ENCODE measurements at places on chromosomes 13 and 19.

GRCh38 chr19:17719730-17720400, 585 bp downstream of the MAP1S start:
- no peak for DNase-seq

- no peak for DNase-seq
Observed at GRCh38 chr13:32936716-32937115, 79.5 kb upstream of the KL start.

- no peak for DNase-seq
Observed at GRCh38 chr13:73943137-73943964, 190.9 kb downstream of the KLF12 start.

DNA sequence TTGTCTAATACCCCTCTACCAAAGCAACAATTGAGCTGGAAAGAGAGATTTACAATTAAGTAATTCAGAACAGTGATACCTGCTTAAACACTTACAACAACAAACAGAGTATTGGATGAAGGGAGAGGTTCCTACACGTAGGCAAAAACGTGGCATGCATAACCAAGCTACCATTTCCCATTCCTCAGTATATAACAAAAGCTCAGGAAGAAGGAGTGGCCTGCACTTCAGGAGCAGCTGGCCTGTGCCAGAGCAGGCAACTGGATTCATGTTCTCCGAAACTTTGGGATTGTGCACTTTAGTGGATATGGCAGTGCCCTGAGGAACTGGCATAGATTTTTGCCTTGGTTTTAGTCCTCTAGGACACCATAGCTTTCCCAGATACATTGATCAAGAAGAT, 630.2 kb upstream of the PCDH9 start:
- DNase-seq = no peak

- DNase-seq = no peak
Observed at GRCh38 chr19:50327461-50328223, 1.5 kb downstream of the KCNC3 start.

DNA sequence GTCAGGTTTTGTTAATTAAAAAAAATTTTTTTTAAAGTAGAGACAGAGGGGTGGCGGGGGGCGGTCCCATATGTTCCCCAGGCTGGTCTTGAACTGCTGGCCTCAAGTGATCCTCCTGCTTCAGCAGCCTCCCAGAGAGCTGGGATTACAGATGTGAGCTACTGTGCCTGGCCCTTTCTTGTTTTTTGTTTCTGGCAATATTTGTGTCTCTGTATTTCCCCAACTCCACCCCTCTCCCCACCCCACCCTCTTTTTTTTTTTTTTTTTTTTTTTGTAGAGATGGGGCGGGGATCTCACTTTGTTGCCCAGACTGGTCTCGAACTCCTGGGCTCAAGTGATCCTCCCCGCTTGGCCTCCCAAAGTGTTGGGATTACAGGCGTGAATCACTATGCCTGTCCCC, 600 bp upstream of the CAPN12 start:
- DNase-seq = no peak

DNA sequence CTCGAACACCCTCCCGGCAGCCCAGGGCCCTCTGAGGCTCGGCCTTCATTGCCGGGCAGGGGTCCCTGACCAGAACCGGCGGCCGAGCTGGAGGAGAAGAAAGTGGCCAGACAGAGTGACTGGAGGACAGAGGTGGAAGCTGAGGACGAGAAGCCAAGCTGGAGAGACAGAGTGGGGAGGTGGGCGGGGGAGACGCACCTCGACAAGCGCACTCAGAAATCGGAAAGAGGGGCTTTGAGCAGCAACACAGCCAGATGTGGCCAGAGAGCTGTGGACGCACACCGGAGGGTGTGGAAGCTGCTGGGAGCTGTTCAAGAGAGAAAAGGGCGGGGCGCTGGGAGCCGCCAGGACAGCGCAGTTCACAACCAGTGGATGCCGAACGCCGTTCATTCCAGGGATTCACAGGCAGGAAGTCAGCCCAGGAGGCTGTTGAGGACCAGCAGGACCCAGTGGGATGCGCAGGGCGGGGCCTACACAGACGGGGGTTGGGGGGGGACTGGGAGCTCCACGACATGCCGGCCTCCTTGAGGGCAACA, 28.2 kb upstream of the C13orf46 start:
- no peak for DNase-seq

DNA sequence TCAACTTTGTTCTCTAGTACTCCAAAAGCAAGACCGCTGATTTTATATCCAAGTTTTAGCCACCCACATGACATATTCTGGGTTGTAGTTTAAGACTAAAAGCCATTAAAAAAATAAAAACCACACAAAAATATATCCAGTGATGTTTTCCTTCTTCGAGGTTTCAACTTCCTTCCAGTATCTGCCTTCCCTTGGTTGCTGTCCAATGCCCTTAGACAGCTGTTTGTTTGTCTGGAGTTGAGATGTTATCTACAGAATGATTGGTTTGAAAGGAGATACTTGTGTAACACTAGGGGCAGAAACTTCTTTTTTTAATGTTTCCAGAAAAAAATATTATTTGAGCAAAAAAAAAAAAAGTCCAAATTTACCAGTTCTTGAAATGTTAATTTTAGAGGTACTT, 591.5 kb upstream of the PCDH9 start:
- DNase-seq = no peak

- DNase-seq = no peak
Observed at GRCh38 chr13:37621811-37622361, 23.3 kb upstream of the POSTN start.

- DNase-seq = no peak
Observed at GRCh38 chr19:38975214-38975860, at the start of gene FBXO17. Gene FBXO17, minus strand, starts transcription at chr19:38975742. Its CDS starts 25,423 bp downstream, at chr19:38950319.

DNA sequence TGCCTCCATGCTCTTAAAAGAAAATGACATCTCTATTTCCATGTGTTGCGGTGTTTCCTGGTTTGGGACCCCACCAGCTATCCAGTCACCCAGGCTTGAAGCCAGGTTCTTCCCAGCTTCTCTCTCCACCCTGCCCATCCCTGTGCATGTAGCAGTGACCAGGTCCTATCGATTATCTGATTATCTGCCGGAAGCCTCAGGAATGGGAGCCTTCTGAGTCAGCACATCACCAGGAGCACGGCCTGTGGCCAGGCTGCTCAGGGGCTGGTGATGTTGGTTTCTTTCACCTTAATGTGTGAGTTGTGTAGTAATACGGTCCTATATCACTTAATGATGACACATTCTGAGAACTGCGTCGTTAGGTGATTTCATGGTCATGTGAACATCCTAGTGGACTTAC, 33.7 kb downstream of the PPP1R37 start:
- no peak for DNase-seq

DNA sequence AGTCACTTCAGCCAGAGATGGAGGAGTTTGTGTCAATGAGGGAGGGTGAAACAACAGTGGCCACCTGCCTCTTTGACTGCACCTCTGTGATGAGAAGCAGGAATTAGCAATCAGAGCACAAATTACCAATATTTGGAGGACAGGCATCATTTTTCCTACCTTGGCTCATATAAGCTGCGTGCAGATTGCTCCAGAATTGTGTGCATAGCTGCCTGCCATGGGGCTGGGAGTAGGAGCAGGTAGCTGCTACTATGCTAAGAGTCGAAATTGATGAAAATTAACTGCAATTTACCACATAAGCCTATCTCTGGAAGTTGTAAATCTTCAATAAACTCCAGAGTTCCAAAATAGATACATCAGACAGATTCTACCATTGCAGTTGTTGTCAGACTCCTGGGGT, 167.5 kb upstream of the HTR2A start:
- no peak for DNase-seq

DNA sequence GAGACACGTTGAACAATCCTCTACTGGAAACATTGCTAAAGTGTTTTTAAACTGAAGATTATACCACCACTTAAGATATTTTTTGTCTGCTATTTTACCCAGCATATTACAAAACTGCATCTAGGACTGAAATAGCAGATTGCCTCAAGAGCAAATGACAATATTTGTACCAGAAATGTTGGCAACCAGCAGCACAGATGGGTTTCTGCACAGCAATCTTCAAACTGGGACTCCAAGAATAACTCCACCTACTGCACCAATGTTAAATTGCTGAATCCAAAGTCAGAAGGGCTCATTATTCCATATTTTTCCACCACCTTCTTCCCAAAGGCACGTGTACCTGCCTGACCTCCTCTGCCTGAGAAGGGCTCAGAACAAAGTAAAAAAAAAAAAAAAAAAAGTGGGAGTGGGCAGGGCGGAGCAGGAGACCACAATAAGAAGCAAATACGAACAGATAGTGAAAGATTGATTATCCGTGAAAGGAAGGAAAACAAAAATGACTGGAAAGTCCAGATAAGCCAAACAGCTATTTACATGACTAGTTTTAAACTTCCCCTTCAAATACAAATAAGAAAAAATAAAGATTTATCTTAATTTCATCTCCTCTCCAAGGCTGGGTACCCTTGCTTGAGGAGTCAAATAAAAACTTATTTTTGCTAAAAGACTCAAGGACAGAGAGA, 79.4 kb downstream of the FOXO1 start:
- DNase-seq = no peak

- DNase-seq = peak; percentile 51
Observed at GRCh38 chr19:48970923-48971395, 5.8 kb downstream of the FTL start.

DNA sequence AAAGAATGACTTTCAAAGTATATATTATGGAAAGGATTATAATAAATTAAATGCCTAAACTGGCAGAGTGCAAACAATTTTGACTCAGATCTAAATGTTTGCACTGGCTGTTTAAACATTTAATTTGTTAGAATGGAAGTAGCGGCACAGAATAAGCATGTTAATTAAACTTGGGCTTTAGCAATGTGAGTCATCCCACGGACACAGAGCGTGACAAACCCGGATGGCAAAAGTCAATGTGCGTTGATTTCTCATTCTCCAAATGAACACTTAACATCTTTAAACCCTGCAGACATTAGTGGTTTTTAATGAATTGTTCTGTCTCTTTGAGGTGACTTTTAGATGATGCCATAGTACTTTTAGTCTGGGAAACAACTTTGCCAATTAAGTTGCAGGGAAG, 38.4 kb downstream of the PCDH8 start:
- no peak for DNase-seq

- no peak for DNase-seq
Observed at GRCh38 chr19:40298026-40298425, 12.9 kb upstream of the AKT2 start.

GRCh38 chr13:24888291-24888931, 124.4 kb downstream of the RNF17 start:
- no peak for DNase-seq

GRCh38 chr13:33355201-33355895, 69.8 kb upstream of the STARD13 start:
- no peak for DNase-seq

GRCh38 chr13:26680123-26680450, 80.5 kb downstream of the GPR12 start:
- DNase-seq = no peak

DNA sequence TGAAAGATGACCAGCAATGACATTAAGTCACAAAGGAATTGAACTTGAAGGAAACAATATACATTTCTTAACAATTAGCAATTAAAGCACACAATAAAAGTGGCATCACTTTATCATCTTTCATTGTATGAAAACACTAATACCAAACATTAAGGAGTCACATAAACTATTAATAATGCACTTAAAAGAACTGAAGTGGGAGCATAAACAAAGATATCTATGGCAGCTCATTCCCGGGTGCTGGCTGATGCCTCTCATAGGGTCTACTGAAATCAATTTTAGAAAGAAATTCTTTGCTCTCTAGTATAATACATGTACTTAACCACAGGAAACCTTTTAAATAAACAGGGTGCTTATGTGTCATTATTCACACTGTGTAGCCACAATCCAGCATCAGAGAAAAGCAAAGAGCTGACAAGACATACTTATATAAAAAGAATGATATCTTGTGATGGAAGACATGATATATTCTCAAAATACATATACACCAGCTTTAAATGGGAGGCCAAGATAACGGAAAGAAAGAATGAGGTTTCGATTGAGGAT, 1207.8 kb downstream of the EFNB2 start:
- DNase-seq = no peak

DNA sequence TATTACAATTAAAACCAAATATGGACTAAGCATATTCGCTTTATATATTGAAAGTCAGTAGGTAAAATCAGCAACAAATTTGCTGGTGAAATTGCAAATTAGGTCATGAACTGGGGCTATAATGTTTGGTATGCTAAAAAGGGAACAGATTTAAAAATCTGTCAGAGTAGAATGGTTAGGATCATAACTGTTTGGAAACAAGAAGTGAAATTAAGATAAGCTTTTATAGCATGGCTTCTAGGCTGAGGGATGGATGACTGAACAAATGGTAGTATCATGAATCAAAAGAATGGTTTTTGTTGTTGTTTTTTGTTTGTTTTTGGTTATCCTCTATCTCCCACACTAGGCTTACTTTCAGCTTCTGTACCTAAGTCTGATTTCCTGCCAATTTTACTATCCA, 1090.4 kb downstream of the PCDH9 start:
- DNase-seq = no peak

- DNase-seq = no peak
Observed at GRCh38 chr19:54179262-54179852, 6.4 kb upstream of the TMC4 start.

DNA sequence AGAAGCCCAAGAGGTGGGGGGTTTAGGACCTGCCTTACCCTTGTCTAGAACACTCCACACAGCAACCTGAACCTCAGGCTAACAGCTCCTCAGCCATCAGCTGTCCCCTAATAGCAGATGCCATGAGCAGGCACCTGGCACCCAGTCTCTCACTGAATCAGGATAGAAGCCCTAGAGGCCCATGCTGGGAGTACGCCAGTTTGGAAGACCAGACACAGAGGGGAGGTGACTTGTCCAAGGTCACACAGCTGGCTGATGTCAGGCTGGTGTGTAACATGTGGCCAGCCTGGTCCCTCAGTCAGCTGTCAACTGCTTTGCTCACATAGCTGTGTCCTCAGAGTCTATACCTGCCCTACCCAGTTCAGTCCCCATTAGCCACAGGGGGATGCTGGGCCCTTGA, 12.8 kb upstream of the SAMD1 start:
- DNase-seq = no peak

GRCh38 chr19:14559916-14560775, 11.7 kb downstream of the NDUFB7 start:
- no peak for DNase-seq

DNA sequence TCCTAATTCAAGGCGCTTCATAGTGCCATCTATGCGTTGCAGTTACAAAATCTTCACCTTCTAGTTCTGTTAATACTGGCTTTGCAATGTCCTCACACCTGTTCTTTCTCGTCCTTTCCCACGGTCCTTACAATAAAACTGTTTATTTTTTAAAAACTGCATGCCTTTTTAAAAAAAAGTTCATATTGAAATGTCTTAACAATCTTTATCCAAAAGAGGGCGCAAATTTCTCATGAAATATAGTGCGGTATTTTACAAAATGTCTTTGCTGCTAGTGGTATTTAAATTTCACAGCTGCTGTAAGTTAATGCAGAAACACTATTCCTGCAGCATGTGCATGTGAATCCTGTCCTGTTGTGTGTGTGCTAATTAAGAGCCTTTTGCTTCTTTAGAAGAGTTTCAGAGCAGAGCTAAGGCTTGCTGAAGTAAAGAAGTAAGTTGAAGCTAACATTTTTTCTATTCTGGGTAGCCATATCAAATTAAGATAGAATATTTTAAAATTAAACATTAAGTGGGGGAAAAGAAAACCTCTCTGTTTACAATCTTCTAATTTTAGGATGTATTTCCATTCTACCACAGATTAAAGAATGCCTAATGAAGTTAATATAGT, 15.8 kb upstream of the CLDN10 start:
- DNase-seq = peak; percentile 14

GRCh38 chr13:74651121-74651520, 516.9 kb upstream of the KLF12 start:
- DNase-seq = no peak
